ENCODE measurements at places on chromosomes 5 and 9. TPM values are rescaled to one million over a fixed set of nuclear protein-coding genes. Genes with fewer than 3 reads are reported as not detected.

The TMEM245 gene
- total RNA-seq: 38.5 TPM

The WHRN gene
- total RNA-seq: 1.3 TPM

The TESK1 gene
- 20.8 TPM for total RNA-seq

The RGS7BP gene
- 0.35 TPM for total RNA-seq

The TMCO6 gene
- total RNA-seq: 11.8 TPM
